ENCODE measurements at places on chromosomes 5 and 9.

DNA sequence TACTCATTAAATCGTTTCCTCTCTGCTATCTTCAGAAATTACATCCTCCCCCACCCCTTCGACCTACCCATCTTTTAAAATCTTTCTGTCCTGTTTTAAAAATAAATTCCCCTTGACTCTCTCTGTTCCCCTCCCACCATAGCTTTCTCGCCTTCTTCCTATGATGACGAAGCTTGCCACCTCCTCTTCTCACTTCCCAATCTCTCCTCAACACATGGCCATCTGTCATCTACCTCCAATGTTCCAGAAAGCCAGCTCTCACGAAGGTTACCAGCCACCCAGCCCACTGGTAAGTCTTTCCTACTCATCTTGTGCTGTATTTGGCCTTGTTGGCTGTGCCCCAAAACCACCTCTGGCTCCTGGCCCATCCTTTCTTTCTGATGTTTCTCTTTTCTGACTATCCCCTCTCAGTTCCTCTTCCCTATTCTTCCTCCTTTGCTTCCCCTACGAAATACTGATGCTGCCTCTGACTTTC, 346.3 kb downstream of the ENC1 start:
- DNase-seq = no peak

DNA sequence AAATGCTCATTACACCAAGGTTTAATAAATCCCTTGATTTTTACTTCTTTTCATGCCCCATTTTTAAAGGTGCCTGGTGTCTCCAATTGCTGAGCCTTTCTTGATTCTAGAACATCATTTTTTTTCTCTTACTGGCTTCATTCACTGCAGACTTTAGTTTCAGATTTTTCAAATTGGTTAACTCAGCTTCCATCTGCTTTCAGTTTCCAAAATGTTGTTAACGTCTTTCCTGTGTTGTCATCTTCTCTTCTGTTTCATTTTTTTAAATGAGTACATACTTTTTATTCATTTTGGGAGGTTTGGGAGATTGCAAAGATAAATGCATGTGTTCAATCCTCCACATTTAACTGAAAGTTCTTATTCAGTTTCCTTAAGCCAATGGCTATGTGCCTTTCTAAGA, 126.4 kb upstream of the CCNG1 start:
- no peak for DNase-seq

GRCh38 chr5:172541773-172542136, 87.4 kb upstream of the SH3PXD2B start:
- DNase-seq = no peak

DNA sequence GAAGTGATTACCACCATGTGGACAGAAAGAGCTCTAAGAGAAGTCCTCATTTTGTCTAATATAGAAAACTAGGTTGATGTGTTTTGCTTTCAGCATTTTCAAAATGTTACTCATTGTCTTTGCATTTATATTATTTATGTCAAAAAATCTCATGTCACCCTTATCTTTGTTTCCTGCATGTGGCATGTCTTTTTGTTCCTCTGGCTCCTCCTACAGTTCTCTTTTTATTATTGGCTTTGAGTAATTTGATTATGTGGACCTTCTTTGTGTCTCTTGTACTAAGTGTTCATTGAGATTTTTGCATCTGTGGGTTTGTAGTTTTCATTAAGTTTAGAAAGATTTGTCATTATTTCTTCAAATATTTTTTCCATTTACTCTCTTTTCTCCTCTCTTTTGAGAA, 58.8 kb downstream of the GNG10 start:
- no peak for DNase-seq

DNA sequence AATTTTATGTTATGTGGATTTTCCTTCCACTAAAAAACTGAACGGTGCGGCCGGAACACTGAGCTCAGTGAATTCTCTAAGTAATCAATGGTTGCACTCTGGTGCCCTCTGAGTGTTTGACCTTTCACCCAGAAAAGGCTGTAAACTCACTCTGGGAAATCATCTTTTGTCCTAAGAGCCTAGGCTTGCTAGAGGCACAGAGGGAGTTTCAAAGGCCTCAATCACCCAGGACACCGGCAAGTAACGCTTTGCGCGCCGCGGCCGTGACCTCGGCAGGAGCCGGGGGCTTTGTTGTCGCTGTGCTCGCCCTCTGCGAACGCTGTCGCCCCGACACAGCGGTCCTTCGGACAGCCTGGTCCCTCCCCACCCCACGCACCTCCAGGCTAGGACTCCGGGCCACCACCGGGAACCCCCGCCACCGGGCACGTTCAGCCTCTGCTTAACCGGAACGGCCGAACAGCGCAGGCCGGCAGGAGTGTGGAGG, 703 bp downstream of the ISCA1 start:
- no peak for DNase-seq

DNA sequence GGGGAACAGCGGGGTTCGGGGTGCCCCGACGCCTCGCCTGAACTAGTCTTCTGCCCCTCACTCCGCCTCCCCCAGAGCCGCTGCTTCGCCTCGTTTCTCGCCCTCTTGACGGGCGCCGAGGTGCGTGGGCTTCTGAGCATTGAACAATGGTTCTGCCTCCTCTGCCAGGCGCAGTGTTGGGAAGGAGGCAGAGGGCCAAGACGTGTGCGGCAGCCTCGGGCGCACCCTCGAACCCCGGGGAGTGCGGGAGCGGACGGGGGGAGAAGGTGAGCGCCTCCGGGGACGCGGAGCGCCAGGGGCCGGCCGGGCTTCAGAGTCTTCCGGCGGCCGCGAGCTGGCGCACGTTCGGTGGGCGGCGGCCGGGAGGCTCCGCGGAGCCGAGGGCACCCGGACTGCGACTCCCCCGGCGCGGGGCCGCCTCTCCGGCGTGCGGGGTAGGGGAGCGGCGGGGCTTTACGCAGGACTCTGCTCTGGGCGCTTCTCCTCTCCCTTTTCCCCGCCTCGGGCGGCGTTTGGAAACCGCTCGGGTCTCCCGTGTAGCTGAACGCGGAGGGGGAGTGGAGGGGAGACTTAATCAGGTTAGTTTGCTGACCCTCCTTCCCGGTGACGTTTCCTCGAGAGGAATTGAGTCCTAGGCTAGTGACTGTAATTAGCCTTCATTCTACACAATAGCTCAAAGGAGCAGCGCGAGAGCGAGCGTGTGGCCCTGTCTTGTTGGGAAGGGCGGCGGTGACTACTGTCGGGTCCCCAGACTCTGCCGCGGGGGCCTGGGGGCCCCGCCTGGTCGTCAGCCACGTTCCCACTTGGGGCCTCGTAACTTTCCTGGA, 1.1 kb downstream of the VLDLR start:
- DNase-seq = no peak

DNA sequence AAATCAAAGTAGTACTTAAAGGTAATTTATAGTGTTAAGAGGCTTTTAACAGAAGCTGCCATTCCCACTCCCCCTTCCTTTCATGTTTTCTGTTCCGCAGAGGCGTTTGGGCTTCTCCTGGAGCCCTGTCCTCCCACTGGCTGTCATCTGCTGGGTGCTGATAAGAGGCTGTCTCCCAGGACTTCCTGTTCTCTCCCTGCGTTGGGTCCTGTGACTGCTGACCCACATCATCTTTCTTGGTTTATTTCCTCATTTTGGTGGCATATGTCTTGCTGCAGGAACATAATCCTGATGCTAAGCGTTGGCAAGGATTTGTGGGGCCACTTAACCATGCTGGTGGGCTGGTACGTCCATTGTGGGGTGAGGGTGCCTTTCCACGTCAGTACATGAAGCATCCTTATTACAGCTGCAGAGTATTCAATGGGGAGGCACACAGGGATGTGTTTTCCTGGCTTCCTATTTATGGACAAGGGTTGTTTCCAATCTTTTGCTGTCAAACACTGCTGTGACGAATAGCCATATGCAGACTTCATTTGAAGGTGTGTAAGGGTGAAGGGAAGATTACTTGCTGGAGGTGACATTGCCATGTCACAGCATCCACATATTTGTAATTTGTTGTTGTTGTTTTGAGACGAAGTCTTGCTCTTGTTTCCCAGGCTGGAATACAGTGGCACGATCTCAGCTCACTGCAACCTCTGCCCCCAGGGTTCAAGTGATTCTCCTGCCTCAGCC, 22.3 kb upstream of the RNF130 start:
- no peak for DNase-seq

- peak; percentile 64 for DNase-seq
These were observed 319.2 kb downstream of the GADD45G start for GRCh38 chr9:89923961-89924504.

DNA sequence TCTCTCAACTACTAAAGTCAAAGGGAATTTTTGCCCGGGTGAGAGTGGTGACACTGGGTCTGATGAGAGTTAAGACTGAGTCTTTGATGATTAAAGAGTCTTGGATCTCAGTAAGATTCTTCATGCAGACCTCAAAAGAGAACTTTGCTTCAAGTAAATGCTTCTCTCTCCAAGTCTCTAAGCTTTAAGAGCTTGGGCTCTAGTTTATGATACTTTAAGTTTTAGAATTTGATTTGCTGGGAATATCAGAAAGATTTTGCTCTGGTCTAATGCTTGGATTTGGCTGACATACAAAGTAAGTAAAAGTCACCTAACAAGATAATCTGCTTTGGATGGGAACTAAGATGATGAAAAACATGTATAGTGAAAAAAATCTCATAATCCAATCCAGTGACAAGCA, 566.3 kb downstream of the MAT2B start:
- DNase-seq = no peak

- DNase-seq = no peak
These were observed 195.3 kb upstream of the RFX3 start for GRCh38 chr9:3721096-3721495.

DNA sequence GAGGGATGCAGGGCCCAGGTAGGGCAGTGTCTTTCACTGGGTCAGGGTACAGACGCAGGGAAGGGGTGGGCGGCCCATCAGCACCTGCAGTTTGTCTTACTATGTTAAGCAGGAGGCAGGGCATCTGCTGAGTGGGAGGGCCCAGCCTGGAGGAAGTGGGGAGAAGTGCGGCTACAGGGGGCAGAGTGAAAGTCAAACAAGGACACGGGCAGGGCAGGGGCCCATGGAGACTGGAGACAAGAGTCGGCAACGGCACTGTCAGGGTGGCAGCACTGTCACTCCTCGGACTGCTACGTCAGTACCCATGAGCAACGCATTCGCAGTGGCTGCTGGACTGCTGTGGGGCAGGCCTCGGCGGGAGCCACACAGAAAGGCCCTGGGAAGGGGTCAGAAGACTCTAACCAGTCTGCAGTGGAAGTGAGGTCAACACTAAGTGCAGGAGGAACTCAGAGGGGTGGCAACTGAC, 19.7 kb downstream of the CAMSAP1 start:
- DNase-seq = peak; percentile 41

DNA sequence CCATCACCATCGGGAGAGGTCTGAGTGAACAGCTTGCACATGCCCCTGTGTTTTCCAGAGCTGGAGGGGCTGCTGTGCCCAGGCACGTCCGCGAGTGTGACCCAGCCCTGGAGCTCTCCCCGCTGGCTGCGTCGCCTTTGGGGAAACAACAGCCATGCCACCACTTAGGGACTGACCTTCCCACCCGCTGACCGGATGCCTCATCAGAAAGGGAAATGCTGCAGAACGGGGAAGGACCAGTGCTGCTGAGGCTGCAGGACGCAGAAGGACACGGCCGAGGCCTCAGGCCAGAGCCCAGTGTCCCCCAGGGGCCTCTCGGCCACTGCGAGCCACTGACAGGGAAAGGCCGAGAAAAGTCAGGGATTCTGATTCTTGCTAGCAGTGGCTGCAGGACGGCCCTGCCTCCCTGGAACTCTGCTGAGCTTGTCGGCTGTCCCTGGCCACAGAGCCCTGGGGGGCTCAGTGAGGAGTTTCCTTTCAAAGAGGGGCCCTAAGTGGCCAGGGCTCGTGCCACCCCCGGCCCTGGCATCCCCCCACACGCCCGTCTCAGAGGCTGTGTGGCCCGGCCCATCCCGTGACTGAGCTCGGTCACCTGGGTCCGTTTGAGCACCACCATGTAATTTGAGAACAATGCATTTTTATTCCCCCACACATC, 130.8 kb downstream of the ZNF354C start:
- no peak for DNase-seq

DNA sequence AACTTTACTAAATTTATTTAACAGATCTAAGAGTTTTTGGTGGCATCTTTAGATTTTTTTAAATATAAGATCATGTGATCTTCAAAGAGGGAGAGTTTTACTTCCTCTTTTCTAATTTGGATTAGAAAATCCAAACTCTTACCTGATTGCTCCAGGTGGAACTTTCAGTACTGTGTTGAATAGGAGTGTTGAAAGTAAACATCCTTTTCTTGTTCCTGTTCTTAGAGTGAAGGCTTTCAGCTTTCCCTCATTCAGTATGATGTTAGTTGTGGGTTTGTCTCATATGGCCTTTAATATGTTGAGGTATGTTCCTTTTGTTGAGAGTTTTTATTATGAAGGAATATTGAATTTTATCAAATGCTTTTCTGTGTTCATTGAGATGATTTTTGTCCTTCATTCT, 650.0 kb upstream of the SGCD start:
- no peak for DNase-seq

DNA sequence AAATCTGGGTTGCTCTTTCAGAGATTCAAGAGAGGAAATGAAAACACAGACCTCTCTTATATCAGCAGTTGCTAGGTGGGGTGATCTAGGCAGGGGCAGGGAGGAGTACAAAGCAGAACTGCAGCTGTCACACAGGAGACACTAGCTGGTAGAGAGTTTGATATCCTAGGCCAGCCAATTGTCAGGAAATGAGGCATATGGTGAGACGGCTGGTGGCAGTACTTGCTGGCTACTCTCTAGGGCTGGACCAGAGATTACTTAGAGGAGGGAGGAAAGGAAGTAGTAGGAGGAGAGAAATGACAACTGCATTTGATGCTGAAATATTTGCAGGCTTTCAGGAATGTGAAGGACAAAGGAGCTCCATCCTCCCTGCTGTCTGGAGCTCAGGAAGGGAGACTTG, 113.8 kb downstream of the TRIM32 start:
- DNase-seq = no peak

GRCh38 chr9:137781906-137782585, 95.5 kb upstream of the CACNA1B start:
- no peak for DNase-seq

Data from stimulated activated CD8-positive, alpha-beta memory T cell treated with anti-CD3 and anti-CD28 coated beads, Interleukin-15, amount 100 ng/mL, for 48 hours (primary cell).